ENCODE measurements at places on chromosomes 3 and 15.

- DNase-seq: no peak
Measured at GRCh38 chr3:136835813-136836510, 17.0 kb downstream of the SLC35G2 start.

DNA sequence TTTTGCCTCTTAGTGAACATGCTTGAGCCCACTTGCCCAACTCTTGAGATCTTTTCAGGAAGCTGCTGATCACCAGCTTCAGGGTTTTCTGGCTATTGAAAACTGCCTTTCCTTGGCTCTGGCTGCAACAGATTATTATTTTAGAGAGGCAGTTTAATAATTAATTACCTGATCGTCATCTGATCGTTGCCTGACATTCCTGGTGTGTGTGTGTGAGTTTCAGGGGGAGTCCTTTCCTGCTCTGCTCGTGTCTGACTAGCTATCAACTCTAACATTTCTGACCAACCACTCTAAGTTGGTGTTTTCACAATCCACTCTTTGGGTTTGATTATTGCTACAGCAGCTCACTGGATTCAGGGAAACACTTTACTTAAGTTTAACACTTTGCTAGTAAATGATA, 84.3 kb upstream of the SPATA16 start:
- DNase-seq: no peak

DNA sequence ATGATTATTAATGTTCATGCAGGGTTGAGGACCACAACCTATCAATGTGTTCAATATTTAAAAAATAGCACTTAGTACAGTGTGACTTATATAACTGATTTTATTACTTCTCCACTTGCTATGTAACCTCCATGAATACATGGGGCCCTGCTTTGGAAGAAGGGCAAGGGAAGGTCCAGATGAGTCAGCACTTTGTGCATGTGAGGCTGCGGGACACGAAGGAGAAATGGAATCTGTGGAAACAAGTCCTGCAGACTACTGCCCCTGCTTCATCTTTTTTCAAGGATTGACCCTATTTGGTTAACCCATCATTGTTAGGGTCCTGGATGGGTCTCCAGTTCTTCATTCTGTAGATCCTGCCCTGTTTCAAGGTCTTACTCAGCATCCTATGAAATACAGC, 1.6 kb downstream of the NXPE3 start:
- DNase-seq: no peak

DNA sequence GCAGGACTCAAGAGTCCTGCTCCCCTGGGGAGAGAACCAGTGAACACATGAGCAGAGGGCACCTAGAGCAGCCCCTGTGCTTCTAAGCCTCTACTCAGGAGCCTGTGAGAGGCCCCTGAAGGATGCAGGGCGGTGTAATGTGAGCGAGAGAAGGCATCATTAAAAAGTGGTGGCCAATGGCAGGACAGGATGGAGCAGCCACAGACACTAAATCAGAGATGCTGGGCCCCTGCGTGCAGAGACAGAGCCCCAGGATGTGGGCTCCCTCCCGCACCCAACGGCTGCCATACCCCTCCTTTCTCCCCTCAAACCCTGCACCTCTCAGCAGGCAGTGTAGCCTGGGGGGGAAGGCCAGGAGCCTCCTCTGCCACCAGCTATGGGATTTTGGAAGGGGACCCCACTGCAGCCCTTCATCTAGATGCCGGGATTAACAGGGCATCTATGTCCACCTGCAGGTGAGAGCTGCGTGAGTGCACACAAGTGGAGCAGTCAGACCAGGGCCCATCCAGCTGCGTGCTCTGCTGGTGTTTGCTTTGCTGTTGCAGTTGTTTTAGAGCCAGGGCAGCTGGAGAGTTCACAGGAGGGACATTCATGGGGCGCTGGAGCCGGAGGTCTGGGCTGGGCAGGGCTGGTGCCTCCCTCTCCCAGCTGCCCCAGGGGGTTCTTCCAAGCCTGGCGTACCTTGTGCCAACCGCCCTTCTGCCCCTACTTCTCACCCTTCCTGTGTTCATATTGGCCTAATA, 5.1 kb upstream of the IQSEC1 start:
- no peak for DNase-seq

DNA sequence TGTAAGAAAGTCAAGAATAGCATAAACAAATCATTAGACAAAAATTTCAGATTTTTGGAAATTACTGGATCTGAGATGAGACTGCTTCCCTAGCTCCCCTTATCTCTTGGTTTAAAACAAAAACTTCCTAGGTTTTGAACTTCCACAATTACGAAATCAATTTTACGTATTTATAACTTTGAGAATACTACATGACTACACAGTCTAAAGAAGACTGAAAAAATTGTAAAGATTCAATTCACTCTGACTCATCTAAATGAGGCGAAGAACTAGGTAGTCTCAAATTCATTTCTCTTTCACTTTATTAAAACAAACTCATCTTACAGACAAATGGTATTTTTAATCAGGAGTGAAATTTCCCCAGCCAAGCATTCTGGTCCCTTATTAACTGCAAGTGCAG, 10.3 kb downstream of the CCDC54 start:
- DNase-seq: no peak

GRCh38 chr3:161798016-161798415, 301.4 kb downstream of the OTOL1 start:
- DNase-seq: no peak

DNA sequence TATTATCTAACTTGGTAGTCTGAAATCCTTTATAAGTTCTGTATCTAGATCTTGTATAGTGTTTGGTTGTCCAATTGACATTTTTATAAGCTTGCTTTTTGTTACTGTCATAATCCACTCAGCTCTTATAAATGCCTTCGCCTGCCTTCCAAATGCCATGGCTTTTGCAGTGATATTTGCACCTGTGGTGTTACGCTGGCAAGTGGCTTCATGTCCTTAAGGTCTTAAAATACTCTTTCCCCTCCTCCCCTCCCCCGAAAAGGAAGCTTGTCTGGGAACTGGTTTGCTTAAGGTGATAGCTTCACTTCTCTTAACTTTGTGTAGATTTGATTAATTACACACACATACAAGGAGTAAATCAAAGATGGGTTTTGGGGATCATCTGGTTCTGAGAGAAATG, 62.0 kb downstream of the ABHD2 start:
- no peak for DNase-seq

GRCh38 chr3:72081471-72082185, 296.7 kb upstream of the PROK2 start:
- no peak for DNase-seq

DNA sequence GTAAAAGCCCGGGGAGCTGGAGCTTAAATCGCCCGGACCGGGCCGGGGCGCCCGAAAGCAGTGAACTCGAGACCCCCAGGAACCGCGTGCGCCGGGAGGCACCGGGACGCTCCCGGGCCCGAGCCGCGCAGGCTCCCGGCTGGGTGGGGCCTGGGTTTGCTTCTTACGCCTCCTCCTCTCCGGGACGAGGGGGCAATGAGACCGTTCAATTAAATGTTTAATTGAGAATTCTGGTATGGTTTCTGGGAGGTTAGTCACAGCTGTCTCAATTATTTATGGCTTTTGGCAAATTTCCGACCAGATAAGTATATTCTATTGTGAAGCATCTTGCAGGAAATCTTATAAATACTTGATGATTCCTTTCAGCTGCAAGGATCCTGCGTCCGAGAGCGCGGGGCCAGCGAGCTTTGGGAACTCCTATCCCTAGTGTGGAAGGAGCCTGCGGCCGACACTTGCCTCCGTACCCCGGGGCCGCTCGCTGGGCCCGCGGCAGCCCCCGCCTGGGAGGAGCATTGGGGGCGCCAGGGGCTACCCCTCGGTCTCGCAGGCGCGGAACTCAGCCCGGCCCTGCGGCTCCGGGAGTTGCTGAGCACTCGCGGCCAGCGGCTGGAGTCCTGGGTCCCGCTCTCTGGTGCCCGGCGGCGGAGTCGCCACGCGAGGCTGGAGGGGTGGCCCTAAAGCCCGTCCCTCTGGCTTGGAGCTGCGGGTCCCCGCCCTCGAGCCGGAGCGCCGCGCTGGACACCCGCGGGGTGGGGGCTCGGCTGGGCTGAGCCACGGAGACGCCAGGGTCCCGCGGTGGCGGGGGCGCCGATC, 10.3 kb downstream of the ISL2 start:
- DNase-seq: no peak

- DNase-seq: no peak
Measured at GRCh38 chr15:81851757-81852156, 194.1 kb downstream of the MEX3B start.

GRCh38 chr15:58433597-58434333, 2.0 kb downstream of the LIPC start:
- DNase-seq: no peak

- no peak for DNase-seq
Measured at GRCh38 chr3:29516164-29516563, 235.3 kb downstream of the RBMS3 start.

Measured in esophagus squamous epithelium (tissue), 5 donors.